ENCODE measurements at places on chromosomes 3 and 15. TPM values are rescaled to one million over a fixed set of nuclear protein-coding genes. Genes with fewer than 3 reads are reported as not detected.

CLRN1 gene
- total RNA-seq, result not detected

PLIN1 gene
- not detected for total RNA-seq

PLA2G4D gene
- not detected for total RNA-seq

GORASP1 gene
- 44.1 TPM for total RNA-seq

RAB8B gene
- 31.4 TPM for total RNA-seq
